Neural progenitor cell (in vitro differentiated cells): ENCODE measurements at places on chromosomes 11 and 22. TPM values are rescaled to one million over a fixed set of nuclear protein-coding genes. Genes with fewer than 3 reads are reported as not detected.

- DNase-seq = no peak
These were observed 44.5 kb downstream of the GALNT18 start for GRCh38 chr11:11577251-11577855.

DNA sequence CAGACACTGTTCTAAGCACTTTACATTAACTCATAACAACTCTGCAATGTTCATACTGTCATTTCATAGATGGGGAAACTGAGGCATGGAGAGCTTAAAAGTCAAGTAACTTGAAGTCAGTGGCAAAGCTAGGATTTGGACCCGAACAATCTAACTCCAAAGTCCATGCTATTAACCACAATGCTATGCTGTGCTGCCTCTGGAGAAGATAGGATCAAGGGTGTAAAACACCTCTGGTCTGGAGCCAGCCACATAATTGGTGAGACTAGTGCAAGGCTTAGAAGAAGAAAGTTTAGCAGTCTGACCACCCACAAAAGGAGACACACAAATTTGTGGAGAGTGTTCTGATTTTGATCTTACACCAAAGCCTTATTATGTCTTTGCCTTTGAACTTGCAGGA, 43.7 kb downstream of the ARFGAP2 start:
- no peak for DNase-seq

DNA sequence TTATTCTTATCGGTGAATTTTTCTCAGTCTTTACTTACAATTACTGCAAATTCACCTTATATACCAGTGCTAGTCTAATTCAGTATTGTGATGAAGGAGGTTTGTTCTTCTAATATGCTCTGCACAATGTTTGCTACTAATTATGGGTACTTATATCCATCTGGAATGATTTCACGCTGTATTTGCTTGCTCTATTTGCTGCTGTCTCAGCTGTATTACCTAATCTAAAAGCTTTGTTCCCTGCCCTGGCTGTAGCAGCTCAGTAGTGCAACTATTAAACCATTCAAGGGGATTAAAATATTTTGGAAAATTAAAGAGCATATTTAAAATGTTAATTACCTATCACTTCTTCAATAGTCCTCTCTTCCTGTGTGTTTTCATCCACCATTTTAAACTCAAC, 375.3 kb downstream of the LUZP2 start:
- no peak for DNase-seq

DNA sequence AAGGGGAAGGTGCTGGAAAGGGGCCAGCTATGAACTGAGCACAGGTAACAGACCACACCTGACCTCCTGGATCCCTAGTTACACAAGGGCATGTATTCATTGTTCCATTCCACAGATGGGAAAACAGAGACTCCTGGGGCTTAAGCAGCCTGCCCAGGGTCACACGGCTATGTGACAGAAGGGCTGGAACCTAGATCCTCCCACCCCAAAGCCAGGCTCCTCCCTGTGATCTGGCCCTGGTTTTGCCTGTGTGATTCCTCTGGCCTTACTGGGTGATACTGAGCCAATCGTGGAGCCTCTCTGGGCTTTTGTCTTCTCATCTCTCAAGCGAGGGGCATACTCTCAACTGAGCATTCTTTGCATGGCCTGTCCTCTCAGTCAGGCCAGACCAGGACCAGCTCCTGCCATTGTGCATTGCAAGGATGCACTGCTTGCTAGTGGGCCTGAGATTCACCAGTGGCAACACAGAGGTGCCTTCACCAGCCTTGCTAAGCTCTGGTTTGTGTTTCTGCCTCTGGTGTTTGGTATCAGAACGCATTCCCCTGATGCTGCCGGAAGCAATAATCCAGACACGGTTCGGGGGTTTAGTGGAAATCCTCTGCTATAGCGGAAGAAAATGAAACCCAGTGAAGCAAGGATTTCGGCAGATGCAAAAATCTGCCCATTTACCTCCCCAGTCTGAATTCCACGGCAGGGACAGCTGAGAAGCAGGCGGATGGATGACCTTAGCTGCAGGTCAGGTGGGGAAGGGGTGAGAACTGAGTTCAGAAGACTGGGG, 226.6 kb downstream of the ST3GAL4 start:
- peak; percentile 27 for DNase-seq

DNA sequence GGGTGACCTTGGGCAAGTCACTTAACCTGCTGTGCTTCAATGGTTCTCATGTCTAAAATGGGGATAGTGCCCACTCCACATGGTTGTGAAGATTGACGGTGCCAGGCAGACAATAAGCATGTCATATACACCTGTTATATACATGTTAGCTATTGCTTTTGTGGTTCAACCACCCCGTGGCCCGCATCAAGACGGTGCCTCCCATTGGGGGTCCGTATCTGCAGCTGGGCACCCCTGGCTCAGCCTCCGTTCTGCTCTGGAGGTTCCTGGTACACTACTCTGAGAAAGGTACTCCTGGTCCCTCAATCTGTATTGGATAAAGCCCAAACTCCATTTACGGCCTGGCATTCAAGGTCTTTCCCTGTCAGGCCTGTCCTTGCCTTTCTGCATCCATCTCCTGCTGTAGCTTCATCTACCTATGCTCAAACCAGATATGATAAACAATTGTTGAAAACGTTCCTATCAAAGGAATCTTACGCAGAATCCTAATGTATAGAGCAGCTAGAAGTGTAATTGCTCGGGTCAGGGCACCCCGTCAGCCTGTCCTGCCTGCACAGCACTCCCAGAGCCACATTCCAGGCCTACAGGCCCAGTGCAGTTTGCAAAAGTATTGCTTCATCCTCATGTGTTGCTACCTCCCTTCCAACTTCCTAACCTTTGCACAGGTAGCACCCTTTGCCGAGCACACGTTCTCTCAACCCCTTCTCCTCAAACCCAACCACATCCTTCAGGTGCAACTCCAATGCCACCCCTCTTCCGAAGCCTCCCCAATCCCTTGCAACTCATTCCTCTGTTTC, 194.9 kb downstream of the BCR start:
- DNase-seq = no peak

Gene OR51B2
- 0.40 TPM in 1 of 2 replicates, not detected in the other for total RNA-seq

DNA sequence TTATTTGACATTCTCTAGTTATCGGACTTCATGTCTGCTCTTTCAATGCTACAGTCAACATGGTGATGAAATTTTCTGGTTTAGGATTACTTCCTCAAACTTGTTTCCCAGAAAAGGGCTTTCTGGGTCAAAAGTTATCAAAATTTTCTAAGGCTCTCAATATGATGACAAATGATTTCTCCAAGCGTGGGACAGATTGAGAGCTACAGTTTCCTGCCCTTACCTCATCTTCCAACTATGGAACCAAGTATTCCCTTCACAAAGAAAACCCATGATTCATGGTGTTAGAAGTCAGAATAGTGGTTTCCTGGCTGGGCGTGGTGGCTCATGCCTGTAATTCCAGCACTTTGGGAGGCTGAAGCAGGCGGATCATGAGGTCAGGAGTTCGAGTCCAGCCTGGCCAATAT, 17.8 kb downstream of the MYO18B start:
- DNase-seq = no peak

DNA sequence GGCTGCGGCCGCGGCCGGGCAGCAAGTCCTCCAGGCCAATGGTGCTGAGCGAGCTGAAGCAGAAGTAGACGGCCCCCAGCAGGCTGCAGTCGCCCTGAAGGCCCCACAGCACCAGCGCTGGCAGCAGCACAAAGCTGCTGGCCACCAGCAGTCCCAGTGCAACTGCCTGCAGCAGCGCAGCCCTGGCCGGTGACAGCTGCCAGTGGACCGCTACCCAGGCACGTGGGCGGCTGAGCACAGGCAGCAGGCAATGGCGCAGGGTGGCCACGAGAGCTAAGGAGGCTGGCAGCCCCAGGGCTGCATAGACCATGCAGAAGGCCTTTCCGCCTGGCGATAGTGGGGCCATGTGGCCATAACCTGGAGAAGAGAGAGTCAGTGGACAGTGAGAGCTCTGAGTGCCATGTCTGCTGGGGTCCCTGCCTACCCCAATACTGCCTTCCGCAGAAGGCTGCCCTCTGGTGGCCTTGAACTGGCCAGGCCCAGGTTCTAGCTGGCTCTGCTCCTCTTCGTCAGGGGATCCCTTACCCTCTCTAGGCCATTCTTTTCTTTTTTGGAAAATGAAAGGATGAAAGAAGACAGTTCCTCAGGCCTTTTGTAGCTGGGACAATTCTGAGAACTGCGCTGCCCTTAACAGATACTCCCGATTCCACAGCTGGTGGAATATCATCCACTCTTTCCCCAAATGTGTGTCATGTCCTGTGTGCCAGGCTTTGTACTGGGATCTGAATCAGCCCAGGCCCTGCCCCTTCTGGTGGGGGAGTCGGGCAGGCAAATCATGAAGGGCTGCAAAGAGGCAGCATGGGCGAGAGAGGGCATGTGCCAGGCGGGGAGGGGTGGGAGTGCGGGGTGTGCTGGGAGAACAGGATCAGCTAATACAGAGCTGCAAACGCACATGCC, 1.8 kb downstream of the KCNK7 start:
- peak; percentile 73 for DNase-seq

DNA sequence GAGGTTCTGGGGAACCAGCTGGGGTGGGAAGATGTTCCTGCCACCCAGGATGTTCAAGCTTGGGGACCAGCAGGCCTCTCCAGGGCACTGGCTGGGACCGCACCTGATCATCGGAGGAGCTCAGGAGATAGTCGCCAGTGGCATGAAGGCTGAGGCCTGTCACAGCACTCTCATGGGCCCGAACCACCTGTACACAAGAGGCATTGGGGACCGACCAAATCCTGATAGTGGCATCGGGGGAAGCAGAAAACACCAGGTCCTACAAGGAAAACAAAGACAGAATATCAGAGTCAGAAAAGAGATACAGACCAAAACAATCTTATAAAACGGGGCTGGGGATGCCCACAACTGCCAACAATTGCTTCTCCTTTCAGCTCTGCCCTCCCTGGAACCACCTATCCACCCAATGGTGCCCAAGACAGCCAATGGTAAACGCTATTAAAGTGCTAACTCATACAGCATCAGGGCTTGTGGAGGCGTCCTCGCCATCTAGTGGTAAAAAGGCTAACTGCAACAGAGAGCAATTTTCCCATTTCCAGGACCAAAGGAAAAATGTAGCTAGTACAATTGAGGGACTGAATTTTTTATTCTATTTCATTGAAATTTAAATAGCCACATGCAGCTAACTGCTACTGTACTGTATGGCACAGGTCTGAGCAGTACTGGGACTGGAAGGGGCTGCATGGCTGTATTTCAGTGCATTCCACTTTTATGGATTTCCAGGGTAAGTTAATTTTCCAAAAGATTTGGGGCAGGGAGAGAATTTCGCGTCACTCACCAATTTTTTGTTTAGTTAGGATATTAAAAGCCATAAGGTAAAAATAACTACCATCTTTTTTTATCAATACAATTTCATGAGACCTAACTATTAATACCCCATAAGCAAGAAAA, 7.1 kb downstream of the PRPF19 start:
- peak; percentile 50 for DNase-seq

Gene TBC1D22A
- 9.8 and 10.6 TPM in 2 replicates for total RNA-seq

GRCh38 chr11:23425381-23425780, 565.1 kb upstream of the CCDC179 start:
- no peak for DNase-seq

DNA sequence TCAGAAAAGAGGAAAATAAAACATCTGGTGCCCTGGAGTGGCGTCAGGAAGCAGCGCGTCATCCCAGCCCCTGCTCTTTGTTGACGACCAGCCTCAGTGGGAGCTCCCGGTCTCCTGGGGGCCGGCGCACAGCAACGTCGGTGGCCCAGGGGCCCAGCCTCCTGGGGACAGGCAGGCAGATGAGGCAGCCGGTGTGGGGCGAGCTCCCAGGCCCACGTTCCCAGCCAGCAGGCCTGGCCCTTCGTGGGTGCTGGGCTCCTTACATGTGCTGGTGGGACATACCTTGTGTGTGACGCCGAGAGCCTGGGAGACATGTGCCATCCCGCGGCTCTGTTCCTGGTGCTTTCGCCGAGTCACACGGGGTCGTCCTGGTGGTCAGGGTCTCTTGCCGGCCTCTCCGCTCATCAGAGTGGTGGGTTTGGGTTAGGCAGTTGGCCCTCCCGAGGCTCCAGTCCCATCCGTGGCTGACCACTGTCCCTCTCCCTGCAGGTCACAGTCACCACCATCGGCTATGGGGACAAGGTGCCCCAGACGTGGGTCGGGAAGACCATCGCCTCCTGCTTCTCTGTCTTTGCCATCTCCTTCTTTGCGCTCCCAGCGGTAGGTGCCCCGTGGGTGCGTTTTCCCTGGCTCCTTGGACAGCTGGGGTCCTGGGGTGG, 116.7 kb downstream of the KCNQ1OT1 start:
- no peak for DNase-seq

Gene C11orf21
- 0.19 TPM in 1 of 2 replicates, not detected in the other for total RNA-seq

Gene CD248
- 0.62 and 0.99 TPM in 2 replicates for total RNA-seq

Gene FAM83F
- 0.09 and 0.56 TPM in 2 replicates for total RNA-seq

DNA sequence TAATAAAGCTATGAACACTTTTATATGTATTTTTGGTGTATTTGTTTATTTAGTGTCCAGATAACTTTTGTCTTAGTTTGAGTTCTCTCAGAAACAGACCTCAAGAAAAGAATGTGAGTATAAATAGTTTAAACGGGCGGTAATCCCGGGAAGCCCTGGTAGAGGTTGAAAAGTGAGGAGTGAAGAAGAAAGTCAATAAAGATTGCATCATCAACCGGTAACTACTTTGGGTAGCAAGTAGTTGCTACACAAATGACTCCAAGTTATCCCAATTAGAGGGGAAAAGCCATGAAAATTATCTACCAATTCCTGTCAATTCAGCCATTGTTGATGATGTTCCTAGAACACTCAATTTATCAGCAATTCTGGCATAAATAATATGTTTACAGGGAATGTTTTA, 870.3 kb upstream of the RAG2 start:
- DNase-seq = no peak

DNA sequence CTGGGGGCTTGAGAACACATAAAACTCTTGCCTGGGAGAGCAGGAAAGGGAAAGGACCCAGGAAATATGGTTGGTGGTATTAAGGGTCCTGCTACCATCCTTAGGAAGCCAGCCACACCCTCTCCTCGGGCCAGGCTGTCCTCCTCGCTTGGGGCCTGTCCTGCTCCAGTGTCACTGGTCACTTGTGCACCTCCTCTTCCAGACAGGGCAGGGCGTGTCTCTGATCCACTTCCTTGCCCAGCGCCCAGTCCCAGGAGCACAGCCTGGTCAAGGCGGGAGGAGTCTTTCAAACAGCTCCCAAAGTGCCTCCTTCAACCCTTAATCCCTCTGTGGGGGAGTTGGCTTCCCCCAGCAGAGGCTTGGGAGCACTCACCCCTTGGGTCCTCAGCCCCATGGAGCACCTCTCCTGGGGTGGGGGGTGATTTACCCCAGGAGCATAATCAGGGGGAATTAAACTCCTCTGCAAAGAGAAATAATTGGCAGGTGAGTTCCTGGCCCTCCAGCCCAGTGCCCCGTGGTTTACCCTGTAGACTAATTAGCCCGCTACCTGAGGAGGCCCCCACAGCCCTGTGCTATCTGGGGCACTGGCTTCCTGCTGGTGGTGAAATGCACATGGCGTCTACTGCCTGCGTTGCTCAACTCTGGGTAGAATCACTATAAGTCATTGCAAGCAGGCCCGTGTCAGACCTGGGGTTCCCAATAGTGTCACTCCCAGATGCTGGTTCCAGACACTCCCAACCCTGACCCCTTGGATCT, 8.0 kb downstream of the TMPRSS6 start:
- DNase-seq = no peak

DNA sequence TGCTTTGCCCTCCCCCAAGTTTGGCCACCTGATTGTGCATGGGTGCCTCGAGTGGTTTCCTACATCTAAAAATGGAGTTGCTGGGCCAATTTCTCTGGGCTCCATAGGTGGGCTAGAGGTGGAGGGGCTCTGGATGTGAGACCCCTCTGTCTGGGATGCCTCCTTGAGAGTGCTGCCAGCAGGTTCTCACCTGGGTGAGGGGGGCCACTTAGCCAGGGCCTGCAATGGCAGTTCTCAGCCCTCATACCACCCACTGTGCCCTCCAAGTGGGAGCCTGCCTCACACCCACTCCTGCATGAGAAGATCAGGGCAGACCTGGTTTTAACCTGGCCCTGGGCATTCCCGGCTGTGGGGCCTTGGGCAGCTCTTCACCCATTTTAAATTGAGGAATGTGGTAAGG, 83.9 kb downstream of the CABIN1 start:
- no peak for DNase-seq
